ENCODE measurements at places on chromosomes 3 and 15.
A peak's percentile ranks its signal among the peaks of the same experiment; 100 is the strongest.

DNA sequence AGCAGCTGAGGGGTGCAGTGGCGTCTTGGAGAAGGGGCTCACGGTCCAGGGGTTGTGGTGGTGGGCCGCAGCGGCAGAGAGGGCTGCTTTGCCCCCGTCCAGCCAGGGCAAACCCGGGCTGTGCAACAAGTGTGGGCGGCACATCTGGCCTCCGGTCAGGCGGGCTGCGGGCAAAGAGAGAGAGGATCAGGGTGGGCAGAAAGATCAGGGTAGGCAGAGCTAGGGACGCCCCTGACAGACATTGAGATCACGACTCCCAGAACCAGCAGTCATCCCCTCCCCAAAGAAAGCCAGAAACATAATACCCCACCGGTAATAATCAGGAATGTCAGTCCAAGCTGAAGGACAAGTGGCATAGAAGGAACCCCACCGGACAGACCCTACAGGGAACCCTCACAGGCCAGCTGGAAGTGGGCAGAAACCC lies 6.8 kb downstream of the GATA2 start:
- DNase-seq = no peak

DNA sequence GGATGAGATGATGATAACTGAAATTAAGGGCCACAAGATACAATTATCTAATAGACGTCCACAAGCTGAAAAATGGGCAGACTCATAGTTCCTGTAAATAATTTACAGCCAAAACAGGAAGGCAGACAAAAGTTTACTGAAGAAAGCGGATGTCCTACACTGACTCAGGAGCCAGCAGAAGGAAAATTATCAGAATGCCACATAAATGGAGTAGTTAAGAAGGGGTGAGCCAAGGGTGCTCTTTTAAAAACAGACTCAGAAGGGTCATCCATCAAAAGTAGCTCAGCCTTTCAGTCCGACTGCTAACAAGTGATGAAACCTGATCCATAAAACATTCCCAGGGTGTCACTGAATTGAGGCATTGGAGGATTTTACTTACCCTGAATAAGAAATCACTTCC lies 39.8 kb downstream of the TUSC7 start:
- no peak for DNase-seq

GRCh38 chr3:143118630-143119008 lies 952 bp upstream of the CHST2 start:
- DNase-seq = peak; percentile 5

- no peak for DNase-seq
Observed at GRCh38 chr3:84820906-84821305, 137.9 kb upstream of the CADM2 start.

GRCh38 chr3:48661501-48662144 lies 1.1 kb downstream of the CELSR3 start:
- peak; percentile 56 for DNase-seq

GRCh38 chr15:52532427-52532826 lies 3.7 kb upstream of the MYO5A start:
- DNase-seq = no peak
